ENCODE measurements at places on chromosomes 4 and X.

DNA sequence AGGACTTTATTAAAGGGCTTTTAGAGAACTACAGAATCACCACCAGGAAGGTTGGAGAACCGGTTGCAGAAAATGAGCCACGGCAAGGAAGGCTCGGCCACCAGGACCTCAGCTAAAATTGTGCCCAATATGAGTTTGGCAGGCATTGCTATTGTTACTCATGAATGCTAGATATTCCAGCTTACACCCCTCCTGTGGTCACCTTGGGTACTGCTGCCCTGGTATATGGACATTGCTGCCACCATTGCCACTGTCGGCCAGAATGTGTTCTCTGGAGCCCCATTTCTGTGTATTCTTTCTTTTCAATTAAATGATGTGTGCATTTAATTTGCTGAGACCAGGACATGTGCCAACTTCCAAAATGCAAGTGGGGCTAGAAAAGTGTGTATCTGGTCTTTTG, 626.7 kb upstream of the BOD1L1 start:
- DNase-seq, result no peak

DNA sequence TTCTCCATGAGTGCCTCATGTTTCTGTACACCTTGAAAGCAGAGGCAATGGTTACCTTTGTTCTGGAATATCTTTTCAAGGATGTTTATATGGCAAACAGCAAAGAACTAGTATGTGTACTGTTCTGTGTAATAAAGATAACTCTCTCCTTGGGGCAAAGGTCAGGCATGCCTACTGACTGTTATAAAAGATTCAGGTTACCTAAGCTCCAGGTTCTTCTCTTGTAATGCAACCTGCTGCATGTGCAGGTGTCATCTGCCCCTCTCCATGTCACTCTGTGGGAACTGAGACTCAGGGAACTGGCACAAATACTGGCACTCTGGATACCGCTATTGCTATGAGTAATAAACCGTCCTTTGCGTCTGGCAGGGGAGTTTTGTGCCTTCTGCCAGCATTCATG, 5.4 kb upstream of the TRPC3 start:
- no peak for DNase-seq

- no peak for DNase-seq
Measured at GRCh38 chr4:185721190-185722028, 90.6 kb downstream of the SORBS2 start.

DNA sequence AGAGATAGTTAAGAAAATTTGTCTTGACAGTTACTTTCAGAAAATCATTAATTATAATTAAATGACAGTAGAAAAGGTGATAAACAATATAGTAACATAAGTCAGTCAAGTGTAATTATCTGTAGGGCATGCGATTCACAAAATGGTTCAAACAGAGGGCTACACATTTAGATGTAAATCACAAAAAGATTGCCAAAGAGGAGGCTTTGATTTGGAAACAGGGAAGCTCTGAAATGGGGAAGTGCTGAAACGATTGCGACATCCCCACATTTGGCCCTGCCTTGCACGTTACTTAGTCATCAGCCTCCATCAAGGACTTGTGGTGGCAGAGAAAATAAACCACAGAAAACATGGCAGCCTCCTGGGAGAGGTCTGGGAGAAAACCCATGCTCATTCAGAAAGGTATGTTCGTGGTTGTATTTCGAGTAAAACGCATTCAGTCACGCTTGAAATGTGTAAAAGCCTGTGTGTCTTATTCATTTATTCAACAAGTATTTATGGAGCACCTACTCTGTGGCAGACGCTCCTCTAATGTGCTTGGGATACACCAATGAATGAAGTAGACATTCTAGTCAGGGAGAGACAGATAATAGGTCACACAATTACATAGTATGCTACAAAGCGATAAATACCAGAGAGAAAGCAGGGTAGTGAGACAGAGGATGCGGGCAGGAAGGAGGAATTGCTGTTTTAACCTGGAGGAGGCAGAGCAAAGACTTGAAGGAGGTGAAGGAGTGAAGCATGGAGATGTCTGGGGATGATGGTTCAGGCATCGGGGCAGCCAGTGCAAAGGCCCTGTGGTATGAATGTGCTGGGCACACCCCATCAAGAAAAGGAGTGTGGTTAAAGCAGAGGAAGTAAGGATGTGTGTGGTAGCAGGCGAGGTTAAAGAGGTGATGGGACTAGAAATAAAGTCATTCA, 7.8 kb downstream of the RBM47 start:
- DNase-seq, result no peak

GRCh38 chrX:69299285-69299684, 134.0 kb upstream of the PJA1 start:
- no peak for DNase-seq

GRCh38 chrX:19863212-19863856, 24.1 kb downstream of the SH3KBP1 start:
- no peak for DNase-seq

- DNase-seq, result no peak
Measured at GRCh38 chr4:104489731-104490095, 5.0 kb downstream of the CXXC4 start.

Measured in CD4-positive, alpha-beta T cell treated with Interleukin-15 for 4 hours (primary cell).